Spinal cord (tissue), 10 donors: ENCODE measurements at places on chromosomes 6 and 20. TPM values are rescaled to one million over a fixed set of nuclear protein-coding genes. Genes with fewer than 3 reads are reported as not detected.
A peak's percentile ranks its signal among the peaks of the same experiment; 100 is the strongest.

Gene NKX2-4
- total RNA-seq = not detected

DNA sequence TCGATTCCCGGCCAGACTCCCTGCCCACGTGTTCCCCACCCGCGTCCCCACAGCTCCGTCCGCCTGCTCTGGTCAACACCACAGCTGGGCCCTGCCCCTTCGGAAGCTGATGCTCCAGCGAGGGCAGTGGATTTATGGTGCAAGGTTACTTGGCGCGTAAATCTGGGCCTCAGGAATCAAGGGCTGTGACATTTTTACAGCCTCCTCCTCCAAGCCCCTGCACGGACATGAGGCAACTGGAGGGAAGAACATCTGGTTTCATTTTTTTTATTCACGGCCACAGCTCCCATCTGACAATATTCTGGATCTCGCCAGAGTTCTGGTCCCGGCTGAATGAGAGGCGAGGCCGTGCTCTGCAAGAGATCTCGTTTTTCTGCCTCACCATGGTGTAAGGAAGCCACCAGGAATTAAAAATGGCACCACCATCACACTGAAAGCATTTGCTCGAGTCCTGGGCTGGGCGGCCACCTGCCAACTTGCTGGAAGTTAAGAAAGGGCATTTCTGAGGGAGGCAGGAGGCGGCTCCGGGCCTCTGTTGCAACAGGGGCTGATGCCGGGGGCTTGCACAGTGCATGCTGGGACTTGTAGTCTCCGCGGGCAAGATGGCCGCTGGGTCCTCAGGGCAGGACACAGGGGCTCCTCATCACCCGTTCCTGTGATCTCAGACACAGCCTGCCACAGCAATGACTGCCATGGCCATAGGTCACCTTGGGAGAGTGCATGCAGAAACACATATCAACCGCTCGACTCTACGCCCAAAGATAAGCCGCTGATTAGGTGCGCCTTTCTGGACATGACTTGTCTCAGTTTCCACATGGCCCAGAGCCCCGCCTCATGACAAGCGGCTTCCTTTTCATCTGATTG, 148.5 kb downstream of the LY86 start:
- no peak for DNase-seq
- H3K27ac ChIP-seq = peak overlapping the region; percentile 44
- peak overlapping the region; percentile 14 for H3K4me3 ChIP-seq
- H3K4me1 ChIP-seq = peaks cover 14% of the 10 kb centered on the region
- H3K36me3 ChIP-seq = no peaks in the 10 kb centered on the region
- H3K27me3 ChIP-seq = no peaks in the 10 kb centered on the region

- no peak for DNase-seq
- peaks cover 4% of the 10 kb centered on the region for H3K4me1 ChIP-seq
- H3K27me3 ChIP-seq = no peaks in the 10 kb centered on the region
- H3K27ac ChIP-seq = no peak overlapping the region
- no peaks in the 10 kb centered on the region for H3K36me3 ChIP-seq
These were observed 27.0 kb upstream of the ADGRF1 start for GRCh38 chr6:47069156-47069555.

- peaks cover 3% of the 10 kb centered on the region for H3K4me1 ChIP-seq
- peaks cover 7% of the 10 kb centered on the region for H3K36me3 ChIP-seq
- H3K27me3 ChIP-seq = no peaks in the 10 kb centered on the region
- H3K4me3 ChIP-seq = no peak overlapping the region
These were observed 19.5 kb downstream of the ADNP start for GRCh38 chr20:50911716-50912115.

DNA sequence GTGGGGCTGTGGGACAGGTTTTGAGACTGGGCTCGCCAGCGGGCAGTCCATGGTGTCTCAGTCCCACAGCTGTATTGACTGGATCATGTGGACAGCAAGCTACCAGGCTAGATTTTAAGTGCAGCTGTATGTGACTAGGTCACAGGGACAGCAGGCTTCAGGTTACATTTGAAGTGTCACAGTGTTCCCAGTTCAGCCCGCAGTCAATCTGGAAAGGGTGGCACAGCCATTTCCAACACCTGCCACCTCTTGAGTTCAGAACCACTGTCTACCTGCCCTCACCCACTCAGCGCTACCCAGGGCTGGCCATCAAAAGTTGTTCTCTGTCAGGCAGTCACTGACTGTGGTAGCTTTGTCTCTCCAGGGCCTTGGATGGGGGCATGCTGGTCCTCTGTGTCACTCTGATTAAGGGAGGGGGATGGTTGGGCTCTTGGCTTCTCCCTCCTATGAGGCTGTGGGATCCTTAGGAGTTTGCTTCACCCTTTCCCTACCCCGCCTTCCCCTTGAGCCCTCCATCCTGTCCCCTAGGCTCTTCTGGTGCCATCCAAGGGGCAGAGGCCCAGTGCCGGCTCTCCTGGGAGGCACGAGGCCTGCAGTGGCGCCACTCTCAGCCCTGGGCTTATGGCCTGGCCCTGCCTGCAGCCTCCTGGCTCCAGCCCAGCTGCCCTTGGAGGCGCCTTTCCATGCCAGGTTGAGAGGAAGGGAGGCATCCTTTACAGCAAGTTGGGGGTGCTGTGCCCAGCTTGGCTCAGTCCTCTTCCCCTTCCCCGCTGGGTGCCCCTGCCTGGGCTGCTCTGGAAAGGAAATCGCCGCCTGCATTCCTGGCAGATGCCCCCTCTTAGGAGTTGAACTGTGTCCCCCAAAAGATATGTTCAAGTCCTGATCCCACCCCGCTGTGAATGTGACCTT, 44.9 kb downstream of the PNLDC1 start:
- H3K36me3 ChIP-seq = no peaks in the 10 kb centered on the region
- no peak overlapping the region for H3K27ac ChIP-seq
- H3K27me3 ChIP-seq = no peaks in the 10 kb centered on the region
- no peak overlapping the region for H3K4me3 ChIP-seq

Gene MAP3K5
- total RNA-seq = 8.5 TPM

DNA sequence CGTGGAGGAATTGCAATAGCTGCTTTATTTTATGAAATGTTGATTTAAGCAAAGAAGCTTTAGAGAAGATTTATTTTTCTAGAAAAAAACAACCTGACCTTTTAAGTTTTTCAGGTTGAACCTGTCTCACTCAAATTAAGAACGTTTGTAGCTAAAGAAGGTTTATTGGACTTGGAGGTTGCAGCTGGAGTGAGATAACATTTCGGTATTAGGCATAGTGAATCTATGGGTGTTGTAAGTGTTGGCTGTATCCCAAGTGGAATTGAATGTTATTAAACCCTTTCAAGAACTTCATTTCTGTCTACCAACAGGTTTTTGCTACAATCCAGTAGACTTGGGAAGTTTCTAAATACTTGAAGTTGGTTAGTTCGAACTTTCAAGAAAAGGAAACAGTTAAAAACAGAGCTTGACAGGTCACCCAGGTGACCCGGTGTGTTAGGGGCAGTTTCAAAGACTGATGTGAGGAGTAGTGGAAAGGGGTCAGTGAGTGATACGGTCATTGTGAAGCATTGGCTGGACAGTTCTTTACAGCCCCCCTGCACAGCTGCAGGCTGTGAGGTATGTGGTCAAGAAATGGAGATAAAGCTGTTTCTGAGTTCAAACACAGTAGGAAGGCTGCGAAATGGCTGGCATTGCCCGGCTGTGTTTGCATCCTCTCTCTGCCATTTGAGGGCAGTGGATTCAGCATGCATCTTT, 2.4 kb upstream of the TBCC start:
- H3K4me1 ChIP-seq = peaks cover 25% of the 10 kb centered on the region
- no peak for DNase-seq
- H3K27me3 ChIP-seq = no peaks in the 10 kb centered on the region
- H3K4me3 ChIP-seq = no peak overlapping the region
- H3K36me3 ChIP-seq = no peaks in the 10 kb centered on the region

DNA sequence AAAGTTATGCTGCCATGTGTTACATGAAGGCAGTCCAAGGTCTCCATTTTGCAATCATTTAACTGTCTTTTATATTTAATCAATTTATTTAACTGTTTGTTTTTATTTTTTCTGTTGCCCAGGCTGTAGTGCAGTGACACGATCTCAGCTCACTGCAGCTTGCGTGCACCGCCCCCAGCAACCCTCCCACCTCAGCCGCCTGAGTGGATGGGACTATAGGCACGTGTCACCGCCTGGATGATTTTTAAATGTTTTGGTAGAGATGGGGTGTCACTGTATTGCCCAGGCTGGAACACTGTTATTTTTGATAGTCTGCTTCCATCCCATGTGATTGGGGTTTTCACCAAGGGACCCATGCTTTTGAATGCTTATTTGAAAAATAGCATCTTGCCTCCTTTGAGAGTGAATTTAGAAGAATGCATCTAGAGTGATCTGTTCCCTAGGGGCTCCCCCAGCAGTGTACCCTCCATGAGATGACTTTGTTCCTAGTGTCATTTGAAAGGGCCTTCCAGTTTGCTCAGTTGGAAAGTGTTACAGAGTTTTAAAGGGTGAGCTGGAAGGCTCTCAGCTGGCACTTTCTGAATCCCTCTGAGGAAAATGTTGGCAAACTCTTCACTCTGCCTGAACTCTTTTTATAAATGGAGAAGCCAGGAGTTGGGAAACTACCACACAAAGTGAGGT, 143.4 kb downstream of the JARID2 start:
- DNase-seq = peak; percentile 66
- peaks cover 1% of the 10 kb centered on the region for H3K36me3 ChIP-seq
- no peak overlapping the region for H3K4me3 ChIP-seq
- H3K27me3 ChIP-seq = no peaks in the 10 kb centered on the region

- H3K27ac ChIP-seq = no peak overlapping the region
- H3K36me3 ChIP-seq = no peaks in the 10 kb centered on the region
- H3K4me3 ChIP-seq = no peak overlapping the region
- H3K4me1 ChIP-seq = no peaks in the 10 kb centered on the region
- no peak for DNase-seq
- H3K27me3 ChIP-seq = no peaks in the 10 kb centered on the region
These were observed 84.9 kb upstream of the CARMIL1 start for GRCh38 chr6:25194172-25194678.

Gene IL20RA
- total RNA-seq = 0.99 TPM

DNA sequence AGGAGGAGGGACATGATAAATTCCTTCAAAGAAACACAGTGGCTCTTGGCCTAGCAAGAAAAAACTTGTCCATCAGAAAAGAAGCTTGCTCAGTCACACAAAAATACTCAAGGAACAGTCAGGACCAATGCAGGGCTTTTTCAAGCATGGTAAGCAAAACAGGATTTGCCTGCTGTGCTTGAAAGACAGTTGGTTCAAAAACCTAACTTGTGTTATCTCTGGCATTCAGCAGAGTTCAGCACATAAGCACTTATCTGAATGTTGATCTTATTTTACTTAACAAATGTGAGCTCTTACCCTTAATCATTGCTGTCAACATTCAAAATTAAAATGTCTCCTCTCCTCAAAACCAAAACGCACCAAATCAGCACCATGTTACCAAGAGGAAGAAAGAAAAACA, 38.3 kb downstream of the ATG5 start:
- no peaks in the 10 kb centered on the region for H3K27me3 ChIP-seq
- H3K4me1 ChIP-seq = no peaks in the 10 kb centered on the region
- H3K27ac ChIP-seq = no peak overlapping the region
- H3K4me3 ChIP-seq = no peak overlapping the region
- no peaks in the 10 kb centered on the region for H3K36me3 ChIP-seq
- no peak for DNase-seq

DNA sequence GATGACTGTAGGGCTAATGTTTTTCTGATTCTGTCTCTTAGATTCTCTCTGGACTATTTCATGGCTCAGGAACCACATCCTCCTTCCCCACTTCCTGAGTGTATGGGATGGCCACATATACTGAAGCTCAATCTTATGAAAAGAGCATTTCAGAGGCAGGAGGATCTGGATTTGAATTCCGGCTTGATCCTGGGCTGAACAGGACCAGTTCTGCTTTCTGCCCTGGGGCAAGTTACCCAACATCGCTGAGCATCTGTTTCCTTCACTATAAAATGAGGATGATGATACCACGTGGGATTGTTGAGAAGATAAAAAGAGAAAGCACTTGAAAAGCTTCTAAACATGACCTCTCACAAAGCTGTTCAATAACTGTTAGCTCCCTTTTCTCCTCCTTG, 168.4 kb upstream of the TNFAIP3 start:
- H3K36me3 ChIP-seq = no peaks in the 10 kb centered on the region
- H3K27ac ChIP-seq = no peak overlapping the region
- H3K4me3 ChIP-seq = no peak overlapping the region
- no peaks in the 10 kb centered on the region for H3K4me1 ChIP-seq
- no peak for DNase-seq

Gene SMLR1
- total RNA-seq = not detected

- no peaks in the 10 kb centered on the region for H3K36me3 ChIP-seq
- H3K27me3 ChIP-seq = no peaks in the 10 kb centered on the region
- no peak overlapping the region for H3K4me3 ChIP-seq
These were observed 361.0 kb downstream of the CD83 start for GRCh38 chr6:14478381-14479225.

- no peaks in the 10 kb centered on the region for H3K36me3 ChIP-seq
- no peak for DNase-seq
- H3K4me1 ChIP-seq = peaks cover 35% of the 10 kb centered on the region
These were observed 171.2 kb upstream of the SULF2 start for GRCh38 chr20:47956268-47956995.

Gene NPEPL1
- total RNA-seq = 22.0 TPM

DNA sequence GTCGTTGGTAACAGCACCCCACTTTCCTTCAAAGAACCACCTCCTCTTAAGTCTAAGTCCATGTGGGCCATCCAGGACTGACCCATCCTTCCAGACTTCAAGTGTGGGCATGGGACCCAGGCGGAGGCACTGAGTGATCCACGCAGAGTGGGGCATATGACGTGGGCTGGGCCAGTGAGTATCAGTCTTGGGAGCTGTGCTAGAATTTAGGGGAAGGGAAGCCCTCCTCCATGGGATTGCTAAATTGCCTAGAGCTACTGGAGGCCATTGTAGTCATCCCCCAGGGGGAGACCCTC, 35.3 kb upstream of the KCNB1 start:
- H3K27me3 ChIP-seq = no peaks in the 10 kb centered on the region
- H3K36me3 ChIP-seq = peaks cover 17% of the 10 kb centered on the region
- no peak for DNase-seq
- no peak overlapping the region for H3K4me3 ChIP-seq

- peaks cover 12% of the 10 kb centered on the region for H3K36me3 ChIP-seq
- no peaks in the 10 kb centered on the region for H3K4me1 ChIP-seq
- DNase-seq = no peak
- no peaks in the 10 kb centered on the region for H3K27me3 ChIP-seq
- no peak overlapping the region for H3K4me3 ChIP-seq
These were observed 2.9 kb upstream of the TDRD6 start for GRCh38 chr6:46684771-46685170.

- no peaks in the 10 kb centered on the region for H3K27me3 ChIP-seq
- no peaks in the 10 kb centered on the region for H3K36me3 ChIP-seq
- no peak overlapping the region for H3K27ac ChIP-seq
- no peak for DNase-seq
These were observed 364.1 kb downstream of the ARHGAP18 start for GRCh38 chr6:129345890-129346289.

- no peak for DNase-seq
- no peak overlapping the region for H3K27ac ChIP-seq
- no peaks in the 10 kb centered on the region for H3K27me3 ChIP-seq
- no peaks in the 10 kb centered on the region for H3K4me1 ChIP-seq
- no peak overlapping the region for H3K4me3 ChIP-seq
These were observed 48.4 kb upstream of the MEI4 start for GRCh38 chr6:77604476-77604875.

Gene SLC26A8
- total RNA-seq = 0.77 TPM

GRCh38 chr20:61628901-61629601, 377.0 kb downstream of the CDH4 start:
- peaks cover 31% of the 10 kb centered on the region for H3K4me1 ChIP-seq
- DNase-seq = no peak
- H3K27ac ChIP-seq = no peak overlapping the region
- peaks cover 2% of the 10 kb centered on the region for H3K27me3 ChIP-seq
- no peak overlapping the region for H3K4me3 ChIP-seq
- peaks cover 2% of the 10 kb centered on the region for H3K36me3 ChIP-seq

Gene CLPSL1
- total RNA-seq = not detected

- H3K4me3 ChIP-seq = no peak overlapping the region
- H3K4me1 ChIP-seq = no peaks in the 10 kb centered on the region
- no peaks in the 10 kb centered on the region for H3K27me3 ChIP-seq
- no peaks in the 10 kb centered on the region for H3K36me3 ChIP-seq
- H3K27ac ChIP-seq = no peak overlapping the region
- no peak for DNase-seq
These were observed 61.3 kb upstream of the PMEPA1 start for GRCh38 chr20:57770852-57771720.

Gene RAB32
- total RNA-seq = 29.1 TPM
